G401 (cell line): ENCODE measurements at places on chromosomes 13 and 19.

DNA sequence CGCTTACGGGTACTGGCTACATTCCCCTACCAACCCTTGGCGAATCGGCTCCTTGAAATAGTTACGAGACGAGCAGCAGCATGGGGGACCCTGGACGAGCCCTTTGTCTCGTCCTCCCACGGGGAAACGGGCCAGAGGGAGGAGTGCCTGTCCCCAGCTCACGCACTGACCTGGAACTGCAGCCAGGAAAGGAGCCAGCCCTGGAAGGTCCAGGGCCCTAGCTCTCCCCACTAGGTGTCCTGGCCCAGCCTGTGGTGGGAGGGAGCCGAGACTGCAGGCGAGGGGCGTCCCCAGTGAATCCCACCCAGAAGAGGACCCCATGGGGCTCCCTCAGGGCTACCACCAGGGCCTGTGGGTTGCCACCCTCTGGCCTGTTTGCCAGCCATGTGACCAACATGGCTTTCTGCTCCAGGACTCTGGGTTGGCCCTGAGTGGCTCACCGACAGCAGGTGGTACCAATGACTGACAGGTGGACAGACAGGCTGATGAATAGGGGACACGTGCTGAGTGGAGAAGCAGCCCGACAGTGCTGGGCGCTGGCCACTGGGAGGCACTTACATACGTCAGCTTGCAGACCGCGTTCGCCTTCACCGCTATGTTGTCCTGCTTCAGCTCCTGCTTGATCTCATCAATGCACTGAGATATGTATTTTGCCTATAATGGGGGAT is 13.2 kb downstream of the AP3D1 start:
- peak; percentile 53 for DNase-seq

DNA sequence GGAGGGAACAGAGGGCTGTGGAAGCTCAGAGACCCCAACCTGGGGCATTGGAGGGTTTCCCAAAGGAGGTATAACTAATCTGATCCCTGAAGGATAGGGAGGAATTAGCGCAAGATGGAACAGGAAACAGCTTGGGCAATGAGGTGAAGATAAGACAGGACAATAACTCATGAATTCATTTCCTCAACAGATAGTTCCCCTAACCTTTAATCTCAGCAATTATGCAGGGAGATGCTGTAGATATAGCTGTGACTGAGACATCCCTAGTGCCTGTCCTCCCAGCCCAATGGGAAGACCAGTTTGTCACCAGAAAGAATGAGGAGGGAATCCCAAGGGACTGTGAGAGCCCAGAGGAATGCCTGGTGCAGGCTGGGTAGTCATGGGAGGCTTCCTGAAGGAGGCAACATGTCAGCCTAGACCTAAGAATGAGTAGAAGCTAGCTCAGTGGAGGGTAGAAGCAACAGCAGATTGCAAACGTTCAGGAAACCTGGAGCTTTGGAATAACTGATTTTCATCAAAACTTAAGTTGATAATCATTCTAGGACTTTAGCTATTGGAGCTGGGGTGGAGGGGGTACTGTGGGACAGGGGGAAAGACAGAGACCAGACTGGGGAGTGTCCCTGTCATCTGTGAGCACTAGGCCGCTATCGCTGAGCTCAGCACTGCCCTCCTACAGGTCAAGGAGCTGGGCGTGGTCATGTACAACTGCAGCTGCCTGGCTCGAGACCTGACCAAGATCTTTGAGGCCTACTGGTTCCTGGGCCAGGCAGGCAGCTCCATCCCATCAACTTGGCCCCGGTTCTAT is 18.8 kb downstream of the HIPK4 start:
- no peak for DNase-seq

DNA sequence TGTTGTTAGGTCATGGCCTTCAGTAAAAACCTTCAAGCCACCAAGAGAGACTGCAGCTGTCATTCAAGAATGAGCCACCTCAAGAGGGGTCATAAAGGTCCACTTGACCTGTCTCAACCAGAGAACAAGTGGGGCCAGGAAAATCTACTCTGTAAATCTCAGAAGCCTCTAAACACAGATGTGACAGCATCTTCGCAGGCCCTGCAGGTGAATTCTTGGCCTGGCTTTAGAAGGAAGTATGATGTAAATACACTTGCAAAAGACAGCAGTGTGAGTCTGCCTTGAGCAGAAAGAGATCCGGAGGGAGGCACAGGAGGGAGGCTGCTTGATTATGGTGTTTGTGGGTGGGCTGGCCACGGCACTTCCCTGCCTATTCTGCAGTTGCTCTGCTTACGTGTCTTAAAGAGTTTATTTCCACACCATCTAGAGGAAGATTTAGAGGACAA is 1082.9 kb downstream of the UQCRFS1 start:
- no peak for DNase-seq

- peak; percentile 39 for DNase-seq
Observed at GRCh38 chr13:35643625-35644024, 167.1 kb upstream of the MAB21L1 start.

DNA sequence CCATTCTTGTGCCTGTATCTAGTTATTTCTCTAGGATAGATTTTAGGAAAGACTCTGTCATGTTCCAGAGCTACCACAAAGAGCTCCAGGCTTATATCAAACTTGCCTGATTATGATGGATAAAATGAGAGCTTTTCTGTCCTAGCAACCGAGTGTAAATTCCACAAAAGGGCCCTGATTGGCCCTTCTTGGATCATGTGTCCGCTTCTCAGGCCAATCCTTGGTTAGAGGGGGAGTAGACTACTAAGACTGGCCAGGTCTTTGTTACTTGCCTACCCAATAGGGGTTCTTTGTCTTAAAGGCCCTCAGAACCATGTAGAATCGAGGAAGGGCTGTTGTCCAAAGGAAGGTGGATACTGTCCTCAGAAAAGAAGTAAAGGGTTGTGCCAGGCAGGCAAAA is 2.4 kb downstream of the DHX34 start:
- DNase-seq: peak; percentile 69

DNA sequence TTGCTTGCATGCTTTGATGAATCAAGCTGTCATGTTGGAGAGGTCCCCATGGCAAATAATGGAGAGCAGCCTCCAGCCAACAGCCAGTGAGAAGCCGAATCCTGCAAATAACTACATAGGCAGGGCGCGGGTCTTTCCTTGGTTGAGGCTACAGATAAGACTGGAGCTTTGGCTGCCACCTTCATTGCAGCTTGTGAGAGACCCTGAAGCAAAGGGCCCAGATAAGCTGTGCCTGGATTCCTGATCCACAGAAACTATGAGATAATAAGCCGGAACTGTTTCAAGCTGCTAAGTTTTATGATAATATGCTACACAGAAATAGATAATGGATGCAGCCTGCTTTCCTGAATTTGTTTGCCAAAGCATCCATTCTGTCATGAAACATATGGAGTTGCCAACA is 257.0 kb downstream of the HS6ST3 start:
- no peak for DNase-seq

DNA sequence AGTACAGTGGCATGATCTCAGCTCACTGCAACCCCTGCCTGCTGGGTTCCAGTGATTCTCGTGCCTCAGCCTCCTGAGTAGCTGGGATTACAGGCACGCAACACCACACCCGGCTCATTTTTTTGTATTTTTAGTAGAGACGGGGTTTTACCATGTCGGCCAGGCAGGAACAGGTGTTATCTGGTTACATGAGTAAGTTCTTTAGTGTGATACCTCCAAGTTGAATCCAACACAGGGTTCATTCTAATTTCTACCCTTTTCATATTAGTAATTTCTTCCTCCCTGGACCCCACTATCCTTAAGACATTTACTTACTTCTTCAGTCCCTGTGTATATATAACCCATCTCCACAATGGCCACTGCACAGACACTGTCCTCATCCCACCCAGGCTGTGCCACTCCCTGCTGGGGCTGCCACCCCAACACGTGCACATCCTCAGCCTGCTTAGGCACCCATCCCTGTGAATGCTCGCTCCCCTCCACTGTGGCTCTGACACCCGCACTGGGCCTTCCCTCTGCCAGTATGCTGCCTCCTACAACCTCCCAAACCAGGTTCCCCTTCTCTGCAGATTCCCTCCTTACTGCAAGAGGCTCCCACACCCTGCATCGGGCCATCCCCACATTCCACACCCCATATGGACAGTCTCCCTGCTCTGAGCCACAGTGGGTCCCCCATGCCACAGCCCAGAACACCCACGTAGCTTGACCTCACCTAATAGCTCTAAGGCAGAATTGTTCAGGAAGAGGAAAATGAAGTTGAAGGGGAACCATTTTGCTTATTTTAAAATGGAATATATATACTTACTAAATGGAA is 147.1 kb downstream of the TBC1D4 start:
- DNase-seq: no peak

DNA sequence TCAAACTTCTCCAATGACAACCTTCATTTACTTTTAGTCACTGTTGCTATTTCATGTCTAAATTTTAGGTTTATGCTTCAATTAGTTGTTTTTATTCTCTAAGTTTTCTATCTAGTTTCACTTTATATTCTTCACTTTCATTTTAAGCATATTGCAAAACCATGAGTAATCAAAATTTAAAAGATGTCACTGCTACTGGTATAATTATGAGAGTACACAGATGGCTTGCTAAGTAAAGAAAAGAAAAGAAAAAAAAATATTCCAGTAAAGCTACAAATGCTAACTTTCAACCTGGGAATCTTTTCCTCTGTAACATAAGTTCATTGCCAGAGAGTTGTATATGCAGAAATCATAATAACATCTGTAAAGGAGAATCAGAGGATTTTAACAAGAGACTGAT is 1624.7 kb downstream of the PCDH9 start:
- DNase-seq: no peak

GRCh38 chr13:98707281-98707999 is 45.0 kb downstream of the SLC15A1 start:
- DNase-seq: no peak

- peak; percentile 55 for DNase-seq
Observed at GRCh38 chr13:100611678-100612492, 23.3 kb upstream of the GGACT start.

DNA sequence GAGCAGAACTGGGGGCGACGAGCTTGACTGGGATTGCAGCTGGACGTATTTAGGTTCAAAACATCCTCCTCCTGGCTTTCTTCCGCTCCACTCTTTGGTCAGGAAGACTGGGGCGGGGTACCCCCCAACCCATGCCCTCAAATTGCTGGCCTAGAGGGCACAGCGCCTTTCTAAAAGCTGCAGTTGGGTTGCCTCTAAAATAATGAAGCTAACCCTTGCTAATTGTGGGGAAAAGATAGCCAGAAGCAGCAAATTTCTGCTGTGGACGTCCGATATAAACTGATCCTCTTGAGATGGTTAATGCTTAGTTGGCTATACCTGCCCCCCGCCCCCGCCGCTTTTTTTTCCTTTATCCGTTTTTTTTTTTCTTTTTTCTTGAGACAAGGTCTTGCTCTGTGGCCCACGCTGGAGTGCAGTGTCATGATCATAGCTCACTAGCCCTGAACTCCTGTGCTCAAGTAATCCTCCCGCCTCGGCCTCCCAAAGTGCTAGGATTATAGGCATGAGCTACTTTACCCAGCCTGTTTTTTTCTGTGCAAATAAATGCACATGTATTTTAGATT is 754 bp upstream of the CHERP start:
- no peak for DNase-seq

DNA sequence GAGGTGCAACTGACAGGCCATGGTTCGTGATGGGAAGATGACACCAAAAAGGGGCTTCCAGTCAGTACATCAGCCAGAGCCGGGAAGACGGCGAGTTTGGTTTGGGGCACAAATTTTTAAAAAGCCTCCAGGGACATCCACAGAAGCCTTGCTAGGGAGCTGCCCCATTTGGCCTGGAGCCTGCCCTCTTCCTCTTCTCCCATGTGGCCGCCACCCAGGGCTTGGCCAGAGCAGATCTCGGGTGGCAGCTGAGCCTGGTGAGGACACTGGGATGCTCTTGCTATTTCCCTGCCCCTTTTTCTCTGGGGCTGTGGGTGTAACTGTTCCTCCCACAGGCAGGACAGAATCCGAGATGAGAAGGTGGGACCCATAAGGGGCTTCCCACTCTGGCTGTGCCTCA is 8.2 kb downstream of the ETFB start:
- no peak for DNase-seq

- no peak for DNase-seq
Observed at GRCh38 chr13:41774605-41775218, 186.2 kb downstream of the VWA8 start.

DNA sequence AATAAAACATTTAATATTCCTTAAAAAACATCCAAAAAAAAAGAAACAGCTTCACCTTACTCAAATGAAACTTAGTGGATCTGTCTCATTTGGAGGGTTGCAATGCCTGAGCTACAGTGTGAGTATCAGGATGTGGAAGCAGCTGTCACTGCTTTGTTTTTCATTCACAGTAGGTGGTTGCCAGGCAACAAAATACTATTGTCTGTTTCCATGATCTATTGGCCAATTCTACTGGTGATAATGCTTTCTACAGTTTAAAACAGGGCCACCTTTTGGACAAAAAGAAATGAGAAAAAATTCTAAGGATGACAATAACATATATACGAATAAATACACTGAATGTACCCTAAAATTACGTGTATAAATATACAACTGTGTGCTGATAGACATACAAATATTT is 3.0 kb downstream of the ENOX1 start:
- peak; percentile 15 for DNase-seq

- DNase-seq: no peak
Observed at GRCh38 chr13:32431361-32431760, 3.4 kb upstream of the N4BP2L1 start.

DNA sequence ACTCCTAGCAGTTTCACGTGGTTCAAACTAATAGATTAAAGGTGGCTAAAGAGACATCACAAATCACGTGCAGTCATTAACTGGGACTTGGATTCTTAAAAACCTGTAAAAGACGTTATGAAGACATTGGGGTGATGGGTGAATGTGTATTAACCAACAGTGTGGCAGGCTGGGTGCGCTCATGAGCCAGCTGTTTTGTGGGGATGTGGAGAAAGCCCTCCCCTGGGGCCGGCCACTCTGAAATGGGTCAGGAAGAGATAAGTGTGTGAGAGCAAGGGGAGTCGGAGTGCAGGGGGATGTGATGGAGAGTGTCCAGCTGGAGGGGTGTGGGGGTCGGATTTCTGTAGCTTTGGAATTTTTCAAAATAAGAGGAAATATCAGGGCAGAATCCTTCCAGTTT is 10.4 kb downstream of the UPF1 start:
- DNase-seq: no peak

DNA sequence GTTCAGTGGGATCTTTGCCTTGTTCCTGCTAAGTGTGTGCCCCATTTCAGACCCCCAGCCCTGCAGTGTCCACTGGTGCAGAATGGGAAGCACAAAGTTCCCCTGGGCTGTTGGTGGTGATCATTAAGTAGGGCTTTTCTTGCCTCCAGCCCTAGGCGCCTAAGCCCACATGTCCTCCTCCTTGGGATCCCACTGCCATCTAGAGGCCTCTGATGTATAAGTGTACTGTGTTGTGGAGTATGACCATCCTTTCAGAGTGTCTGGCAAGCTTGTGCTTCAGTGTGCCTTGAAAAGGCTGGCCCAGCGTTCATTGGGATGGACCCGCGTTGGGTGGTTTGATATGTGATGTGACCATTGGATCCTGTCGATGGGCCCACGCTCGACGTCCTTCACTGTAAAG is 71.2 kb downstream of the WASF3 start:
- peak; percentile 67 for DNase-seq

- DNase-seq: no peak
Observed at GRCh38 chr13:30785191-30785850, 50.0 kb downstream of the ALOX5AP start.

- DNase-seq: no peak
Observed at GRCh38 chr19:8468124-8468523, 23.3 kb downstream of the HNRNPM start.

- no peak for DNase-seq
Observed at GRCh38 chr13:95226932-95227695, 74.1 kb downstream of the ABCC4 start.
